Stimulated activated CD4-positive, alpha-beta T cell treated with anti-CD3 and anti-CD28 coated beads, Interleukin-12 subunit alpha, Interleukin-12 subunit beta, amount 100 ng/mL, for 24 hours (primary cell): ENCODE measurements at places on chromosomes 12 and 14.

DNA sequence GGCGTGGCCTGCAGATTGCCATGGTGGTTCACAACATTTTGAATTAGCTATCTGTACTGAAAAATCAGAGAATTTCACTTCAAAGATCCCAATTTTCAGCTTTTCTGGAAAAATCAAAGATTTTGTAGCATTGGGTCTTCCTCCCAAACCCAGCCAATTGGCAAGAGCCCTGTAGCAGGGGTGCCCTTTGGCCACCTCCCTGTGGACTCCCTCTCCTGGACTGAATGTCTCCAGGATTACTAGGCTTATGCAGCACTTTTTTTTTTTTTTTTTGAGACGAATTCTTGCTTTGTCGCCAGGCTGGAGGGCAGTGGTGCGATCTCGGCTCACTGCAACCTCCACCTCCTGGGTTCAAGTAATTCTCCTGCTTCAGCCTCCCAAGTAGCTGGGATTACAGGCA, 9.7 kb downstream of the PSMD9 start:
- DNase-seq: no peak

GRCh38 chr12:104454997-104455396, 1.8 kb upstream of the CHST11 start:
- DNase-seq: no peak

DNA sequence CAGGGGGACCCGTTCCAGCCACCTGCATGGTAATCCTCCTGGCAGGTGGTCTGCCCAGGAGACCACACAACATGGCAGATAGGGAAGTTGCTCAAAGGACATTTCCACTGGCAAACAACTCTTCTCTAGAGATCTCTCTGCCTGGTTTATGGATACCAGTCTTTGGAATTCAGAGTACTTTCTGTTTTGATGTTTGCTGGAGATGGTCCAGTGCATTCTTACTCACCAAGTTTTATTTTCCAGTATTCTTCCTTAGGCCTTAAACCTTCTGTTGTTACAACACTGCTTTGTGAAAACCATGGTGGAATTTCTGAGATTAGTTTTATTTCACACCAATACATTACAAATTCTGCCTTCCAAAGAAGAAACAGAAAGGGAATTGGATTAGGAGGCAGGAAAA, 428.3 kb downstream of the FUT8 start:
- no peak for DNase-seq

DNA sequence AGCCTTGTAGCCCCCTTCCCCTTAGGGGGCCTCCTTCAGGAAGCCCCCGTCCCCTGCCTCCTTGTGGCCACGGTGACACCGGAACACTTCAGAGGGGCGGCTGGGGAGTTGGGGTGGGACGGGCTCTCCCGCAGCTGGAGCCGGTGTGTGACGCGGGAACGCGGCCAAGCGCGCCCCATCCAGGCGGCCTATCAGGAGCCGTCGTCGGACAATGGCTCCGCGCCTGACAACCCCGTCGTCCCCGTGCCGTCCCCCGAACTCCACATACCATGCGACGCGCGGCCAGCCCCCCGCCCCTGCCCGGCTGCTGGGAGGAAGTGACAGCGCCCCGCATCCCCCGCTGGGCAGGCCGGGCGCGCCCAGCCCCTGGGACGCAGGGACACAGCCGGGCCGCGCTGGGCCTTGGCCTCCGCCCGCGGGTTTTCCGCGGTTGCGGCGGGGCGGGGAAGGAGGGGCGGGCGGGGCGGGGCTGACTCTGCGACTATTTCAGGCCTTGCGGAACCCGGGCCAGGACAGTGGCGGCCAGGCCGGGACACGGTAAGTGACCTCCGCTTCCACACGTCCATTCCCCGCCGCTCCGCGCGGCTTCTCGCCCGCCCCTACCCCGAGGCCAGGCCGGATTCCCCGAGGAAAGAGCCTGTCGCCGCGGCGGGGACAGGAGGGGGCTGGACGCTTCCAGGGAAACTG, at the start of gene TNFAIP2:
Gene TNFAIP2 (plus strand): TSS at position 515 of the 687 bp plus-strand sequence. CDS start 2,997 bp downstream, outside the sequence.
- no peak for DNase-seq

GRCh38 chr14:77212097-77212870, 30.7 kb downstream of the TMEM63C start:
- no peak for DNase-seq

DNA sequence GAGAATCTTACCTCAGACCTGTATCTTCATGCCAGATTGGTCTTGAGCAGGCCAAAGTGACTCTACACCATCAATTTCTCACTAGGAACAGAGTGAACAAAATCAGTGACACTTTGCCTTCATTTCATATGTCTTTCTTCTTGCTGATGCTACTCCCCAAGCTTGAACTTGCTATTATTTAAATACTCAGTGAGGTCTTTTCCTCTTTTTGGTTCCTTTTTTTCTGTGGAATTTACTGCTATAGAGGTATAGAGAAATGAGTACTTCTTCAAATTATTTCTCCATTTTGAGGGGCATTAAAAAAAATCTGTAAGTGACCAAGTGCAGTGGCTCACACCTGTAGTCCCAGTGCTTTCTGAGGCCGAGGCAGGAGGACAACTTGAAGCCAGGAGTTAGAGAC, at the start of gene GPR33:
Gene GPR33 (minus strand): TSS at position 154 of the 400 bp plus-strand sequence. CDS start 4,074 bp downstream, outside the sequence.
- no peak for DNase-seq

GRCh38 chr12:52396656-52397055, 9.5 kb downstream of the KRT82 start:
- DNase-seq: no peak

DNA sequence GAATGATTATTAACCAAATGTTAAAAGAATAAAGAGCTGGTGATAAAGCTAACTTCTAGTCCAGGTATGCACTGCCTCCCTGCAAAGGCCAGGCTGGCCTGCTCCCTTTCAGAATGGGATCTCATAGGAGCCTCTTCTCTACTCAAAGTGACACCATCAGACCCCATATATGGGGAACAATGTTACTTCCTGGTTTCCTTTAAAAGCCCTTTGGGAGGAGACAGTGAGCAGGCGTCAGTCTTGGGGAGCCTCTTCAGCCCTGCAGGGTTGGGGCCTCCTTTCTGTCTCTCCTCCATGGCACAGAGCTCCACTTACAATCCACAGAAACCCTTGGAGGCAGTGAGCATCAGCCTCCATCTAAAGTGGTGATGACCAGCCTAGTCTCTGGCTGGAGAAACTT, 17.3 kb upstream of the GPRC5A start:
- no peak for DNase-seq

DNA sequence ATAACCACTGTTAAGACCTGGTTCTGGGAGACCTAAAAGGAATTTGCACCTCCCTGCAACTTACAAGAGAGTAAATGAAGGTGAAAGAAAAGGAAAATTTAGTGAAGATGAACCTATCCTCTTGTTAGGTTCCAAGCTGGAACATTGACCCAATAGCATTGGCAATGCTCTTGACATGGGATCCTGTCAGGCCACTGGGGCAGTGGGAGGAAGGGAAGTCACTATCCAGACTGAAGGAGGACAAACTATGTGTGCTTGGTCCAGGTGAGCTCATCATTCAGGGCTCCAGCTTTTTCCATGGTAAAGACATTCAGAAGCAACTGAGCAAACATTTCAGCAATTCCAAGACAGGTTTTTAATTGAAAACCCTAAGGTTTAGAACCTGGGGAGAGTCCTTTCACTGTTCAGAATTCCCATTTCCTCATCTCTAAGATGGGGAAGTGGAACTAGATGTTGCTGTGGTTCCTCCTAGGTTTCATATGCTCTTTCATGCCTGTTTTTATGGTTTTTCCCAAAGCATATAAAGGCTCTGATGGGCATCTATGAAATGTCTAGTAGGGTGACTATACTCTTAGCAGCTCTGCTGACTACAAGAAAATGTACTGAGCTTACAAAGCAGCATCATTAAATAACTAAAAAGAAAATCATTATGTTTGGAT, 33.1 kb downstream of the MAPK1IP1L start:
- DNase-seq: no peak

DNA sequence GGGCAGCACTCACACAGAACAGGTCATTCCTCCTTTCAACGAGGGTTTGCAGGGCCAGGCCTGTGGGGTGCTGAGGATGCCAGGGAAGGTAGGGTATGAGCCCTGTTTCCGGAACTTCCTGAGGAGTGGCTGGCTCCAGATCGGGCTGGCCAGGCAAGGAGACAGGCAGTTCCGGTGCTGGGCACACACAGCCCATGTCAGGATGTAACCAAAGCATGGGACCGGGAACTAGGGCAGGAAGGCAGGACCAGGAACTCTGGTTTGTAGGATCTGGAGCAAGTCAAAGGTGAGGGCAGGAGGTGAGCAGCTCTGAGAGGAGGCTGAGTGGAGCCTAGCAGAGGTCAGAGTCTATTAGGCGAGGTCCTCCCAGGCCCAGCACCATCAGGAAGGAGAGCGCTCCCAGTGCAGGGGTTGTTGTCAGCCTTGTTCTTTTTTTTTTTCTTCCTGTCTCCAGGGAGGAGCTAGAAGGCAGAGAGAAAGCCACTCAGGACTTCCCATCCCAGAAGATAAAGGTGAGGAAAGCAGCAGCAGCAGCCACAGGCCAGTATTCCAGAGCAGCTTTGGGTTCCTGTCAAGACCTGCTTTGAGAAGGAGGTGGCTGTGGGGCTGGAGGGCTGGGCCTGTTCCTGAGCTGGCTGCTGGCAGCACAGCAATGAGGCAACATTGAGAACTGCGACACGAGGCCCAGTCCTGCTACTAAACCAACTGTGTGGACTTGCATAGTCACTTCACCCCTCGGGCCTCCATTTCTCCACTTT, 49.0 kb upstream of the PTGR2 start:
- DNase-seq: no peak

- no peak for DNase-seq
These were observed 211.3 kb downstream of the AACS start for GRCh38 chr12:125276567-125276966.

DNA sequence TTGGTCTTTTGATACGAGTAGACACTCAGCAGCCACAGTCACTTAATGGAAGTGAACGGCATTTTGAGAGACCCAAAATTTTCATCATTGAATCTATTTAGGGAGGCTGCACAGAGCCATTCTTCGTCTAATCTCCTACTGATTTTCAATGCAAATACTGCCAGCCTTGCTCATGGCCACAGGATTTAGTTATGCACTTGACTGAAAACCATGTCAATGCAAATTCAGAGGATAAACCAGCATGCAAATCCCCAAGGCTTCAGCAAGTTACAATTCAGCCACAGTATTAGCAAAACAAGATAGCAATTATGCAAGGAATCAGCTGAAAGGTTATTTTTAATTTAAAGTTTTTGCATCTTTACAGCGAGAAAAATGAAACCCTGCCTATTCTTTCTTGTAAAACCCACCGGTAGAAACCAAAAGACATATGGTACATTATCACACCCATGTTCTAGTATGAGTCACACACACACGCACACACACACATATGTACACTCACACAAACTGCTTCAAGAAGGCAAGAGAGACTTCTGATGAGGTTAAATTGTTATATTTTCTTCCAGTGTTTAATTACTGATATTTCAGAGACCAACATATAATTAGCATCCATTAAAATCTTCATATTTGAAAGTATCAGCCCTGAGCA, 985.3 kb upstream of the FLRT2 start:
- no peak for DNase-seq

DNA sequence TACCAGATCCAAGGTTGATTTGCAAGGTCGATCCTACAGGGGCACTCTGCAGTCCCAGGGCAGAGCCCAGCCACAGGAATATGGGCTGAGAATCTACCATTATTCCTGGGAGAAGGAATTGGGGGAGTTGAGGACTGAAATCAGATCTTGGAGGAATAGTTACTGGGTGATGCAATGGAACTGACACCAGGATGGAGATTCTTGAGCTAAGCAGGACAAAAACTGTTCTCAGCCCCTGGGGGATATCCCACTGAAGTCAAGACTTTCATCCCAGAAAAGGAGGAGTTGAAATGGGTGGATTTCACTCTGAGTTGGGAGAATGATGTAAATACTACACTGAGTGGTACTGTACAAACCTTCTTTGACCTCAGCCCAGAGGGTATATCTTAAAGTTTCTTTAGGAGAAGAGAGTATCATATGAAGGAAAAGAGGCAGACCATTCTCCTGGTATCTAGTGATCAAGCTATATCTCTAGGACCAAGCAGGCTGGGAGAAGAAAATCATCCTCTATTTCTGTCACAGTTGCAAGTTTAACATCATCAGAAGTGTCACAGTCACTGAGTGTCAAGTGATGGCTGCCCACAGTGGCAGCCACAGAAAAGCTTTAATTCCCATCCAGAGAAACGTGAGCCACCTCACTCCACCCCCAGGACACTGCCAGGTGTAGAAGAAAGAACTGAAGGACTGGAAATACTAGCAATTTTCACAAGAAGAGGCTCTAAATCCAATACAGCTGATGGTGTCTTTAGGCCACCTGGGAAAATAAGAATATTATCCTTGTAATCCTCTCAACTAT, 181.9 kb downstream of the NUAK1 start:
- DNase-seq: no peak

DNA sequence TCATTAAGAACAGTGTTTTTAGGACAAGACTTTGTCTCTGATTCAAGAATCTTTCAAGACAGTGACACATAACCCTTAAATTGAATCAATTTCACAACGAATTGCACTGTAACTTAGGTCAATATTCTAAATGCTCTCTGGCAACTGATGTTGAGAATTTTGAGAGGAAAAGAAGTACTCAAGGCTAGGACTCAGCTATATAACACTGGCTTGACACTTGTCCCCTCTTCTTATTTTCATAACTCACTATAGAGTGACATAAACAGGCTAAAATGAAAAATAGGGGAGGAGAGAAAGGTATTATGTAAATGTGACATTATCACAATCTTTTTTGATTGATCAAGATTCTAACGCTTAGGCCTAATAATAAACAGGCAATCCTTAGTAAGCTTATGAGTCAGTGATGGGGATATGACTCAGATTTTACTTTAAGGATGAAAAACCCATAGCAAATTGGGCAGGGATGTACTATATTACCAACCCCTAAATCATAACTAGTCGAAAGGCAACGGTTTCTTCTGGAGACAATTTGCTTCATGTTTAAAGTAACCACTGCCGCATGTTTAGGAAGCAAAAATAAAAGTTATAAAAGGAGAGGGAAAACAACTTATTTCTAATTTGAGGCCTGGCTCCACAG, 10.9 kb downstream of the BTG1 start:
- no peak for DNase-seq

GRCh38 chr12:104730763-104731162, 227.3 kb downstream of the SLC41A2 start:
- no peak for DNase-seq

GRCh38 chr12:19937161-19937560, 431.2 kb upstream of the PDE3A start:
- no peak for DNase-seq
